ENCODE measurements at places on chromosomes 1 and 21.

DNA sequence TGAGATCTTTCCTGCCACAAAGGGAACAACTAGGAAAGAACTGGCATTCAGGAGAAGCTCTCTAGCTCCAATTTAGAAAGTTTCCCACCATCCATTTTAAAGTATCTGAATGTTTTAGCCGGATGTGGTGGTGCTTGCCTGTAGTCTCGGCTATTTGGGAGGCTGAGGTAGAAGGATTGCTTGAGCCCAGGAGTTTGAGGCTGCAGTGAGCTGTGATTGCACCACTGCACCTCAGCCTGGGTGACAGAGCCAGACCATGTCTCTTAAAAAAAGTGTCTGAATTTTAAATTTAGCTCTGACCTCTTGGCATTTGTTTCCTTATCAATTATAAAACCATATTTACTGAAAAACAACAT is 67.2 kb downstream of the RPAP2 start:
- no peak for DNase-seq

DNA sequence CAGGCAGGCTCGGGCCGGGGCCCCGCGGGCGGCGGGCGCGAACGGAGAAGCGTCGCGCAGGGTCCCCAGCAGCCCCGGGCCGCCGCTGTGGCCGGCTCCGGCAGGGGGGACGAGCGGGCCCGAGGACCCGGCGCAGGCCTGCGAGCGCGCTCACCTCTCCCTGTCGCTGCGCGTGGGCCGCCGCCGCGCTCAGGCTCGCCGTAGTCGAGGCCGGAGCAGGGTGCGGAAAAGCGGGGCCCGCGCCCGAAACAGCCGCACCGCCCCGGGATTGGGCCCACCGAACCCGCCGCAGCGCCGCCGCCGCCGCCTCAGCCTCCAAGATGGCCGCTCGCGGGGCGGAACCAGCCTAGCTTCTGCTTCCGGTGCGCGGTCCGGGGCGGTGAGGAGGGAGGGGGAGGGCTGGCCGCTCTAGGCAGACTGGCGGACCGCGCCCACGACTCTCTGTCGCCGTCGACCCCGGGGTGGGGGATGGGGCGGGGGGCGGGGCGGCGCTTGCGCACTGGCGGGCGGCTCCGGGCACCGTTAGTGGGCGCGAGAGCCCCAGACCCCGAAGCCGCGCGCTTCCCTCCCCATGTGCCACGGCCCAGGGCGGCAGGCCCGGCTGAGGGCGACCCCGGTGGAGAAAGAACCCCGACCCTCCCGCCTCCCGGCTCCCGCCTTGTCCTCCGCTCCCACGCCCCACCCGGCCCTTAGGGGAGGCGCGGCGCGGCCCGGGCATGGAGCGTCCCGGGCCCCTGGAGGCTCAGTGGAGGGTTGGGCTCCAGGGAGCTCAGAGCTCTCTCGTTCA is at the start of gene UBE2J2:
UBE2J2 (minus strand) TSS at position 343 of the 787 bp plus-strand sequence. CDS start 5,862 bp downstream, outside the sequence.
- peak; percentile 87 for DNase-seq

DNA sequence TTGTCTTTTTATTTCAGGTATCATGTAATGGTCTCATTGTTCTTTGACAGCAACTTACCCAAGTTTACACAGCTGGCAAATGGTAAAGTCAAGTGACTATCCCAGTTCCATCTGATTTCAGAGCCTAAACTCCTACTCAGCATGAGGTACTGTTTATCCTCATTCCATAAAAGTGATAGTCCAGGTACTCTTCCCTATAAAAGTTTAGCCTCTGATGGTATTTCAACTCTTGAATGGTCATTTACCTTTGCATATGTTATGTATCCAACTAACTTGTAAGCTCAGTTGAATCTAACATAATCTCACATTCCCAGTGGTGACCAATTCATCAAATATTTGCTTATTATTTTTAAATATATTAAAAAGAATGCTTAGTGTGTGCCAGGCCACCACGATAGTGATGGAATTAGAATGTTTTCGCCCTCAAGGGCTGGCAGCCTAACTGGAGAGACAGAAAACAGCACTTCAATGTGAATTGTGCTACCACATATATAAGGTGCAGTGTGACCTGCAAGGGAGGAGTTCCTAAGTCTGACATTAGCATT is 307.1 kb downstream of the CTH start:
- DNase-seq = no peak

DNA sequence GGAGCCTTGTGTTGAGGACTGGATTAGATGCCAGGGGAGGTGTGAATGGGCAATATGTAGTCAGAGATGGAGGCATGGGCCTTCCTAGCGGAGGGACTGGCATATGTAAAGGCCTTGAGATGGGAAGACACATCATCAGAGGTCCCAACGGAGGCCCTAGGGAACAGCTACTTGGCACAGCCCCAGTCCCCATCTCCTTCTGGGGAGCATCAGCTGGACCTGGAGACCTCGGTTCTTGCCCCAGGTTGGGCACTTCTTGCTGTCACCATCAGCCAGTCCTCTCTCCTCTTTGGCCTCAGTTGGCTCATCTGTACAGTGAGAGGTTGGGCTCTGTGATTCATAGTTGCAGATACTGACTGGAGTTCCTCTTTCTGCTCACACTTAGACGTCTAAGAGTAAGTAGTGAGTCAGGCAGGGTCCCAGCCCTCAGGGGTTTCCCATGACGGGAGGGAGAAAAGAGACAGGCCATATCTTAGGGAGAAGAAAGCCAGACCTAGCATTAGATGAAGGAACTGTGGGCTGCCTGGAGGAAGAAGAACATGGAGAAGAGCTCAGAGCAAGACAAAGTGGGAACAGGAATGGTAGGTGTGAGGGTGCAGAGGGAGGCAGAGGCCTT is 3.4 kb upstream of the MARCKSL1 start:
- no peak for DNase-seq

GRCh38 chr1:200279810-200280411 is 129.9 kb downstream of the ZNF281 start:
- DNase-seq = no peak

DNA sequence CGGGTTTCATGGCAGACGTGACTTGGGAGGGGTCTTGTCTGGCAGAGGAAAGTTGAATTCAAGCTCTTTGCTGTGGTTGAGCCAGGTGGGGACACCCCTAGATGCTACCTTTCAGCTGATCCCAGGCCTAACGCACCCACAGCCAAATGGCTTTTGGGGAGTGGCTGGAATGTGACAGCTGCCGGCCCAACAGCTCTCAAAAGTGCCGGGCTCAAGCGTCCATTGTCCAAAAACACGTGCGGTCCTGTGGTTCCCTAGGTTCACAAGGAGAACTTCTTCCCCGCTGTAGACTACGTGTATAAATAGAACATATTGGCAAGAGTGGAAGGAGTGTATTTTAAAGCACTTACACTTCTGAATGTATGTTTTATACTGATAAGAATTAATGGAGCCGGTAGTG is 87.1 kb upstream of the ARHGEF16 start:
- DNase-seq = no peak

- DNase-seq = no peak
These were observed 3.4 kb downstream of the CTTNBP2NL start for GRCh38 chr1:112399456-112399855.

- DNase-seq = no peak
These were observed 29.9 kb upstream of the EDN2 start for GRCh38 chr1:41514381-41514780.

DNA sequence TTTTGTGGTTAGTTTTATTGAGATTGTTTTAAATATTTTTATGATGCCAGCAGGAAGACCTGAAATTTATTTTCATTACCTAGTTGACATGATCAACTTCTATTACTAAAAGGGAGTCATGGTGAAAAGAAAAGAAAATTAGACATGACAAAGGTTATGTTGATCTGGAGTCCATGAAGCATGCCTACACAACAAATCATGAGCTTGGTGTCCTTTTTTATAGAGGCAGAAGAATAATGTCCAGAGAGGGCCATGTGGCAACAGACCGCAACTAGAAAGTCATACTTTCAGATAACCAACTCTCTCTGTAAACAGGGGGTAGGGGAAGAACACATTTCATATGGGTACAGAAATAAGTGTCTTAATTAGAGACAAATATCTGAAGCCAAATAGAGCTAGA is 175.5 kb upstream of the HOOK1 start:
- DNase-seq = no peak

GRCh38 chr1:203424285-203424684 is 51.3 kb upstream of the PRELP start:
- DNase-seq = no peak

DNA sequence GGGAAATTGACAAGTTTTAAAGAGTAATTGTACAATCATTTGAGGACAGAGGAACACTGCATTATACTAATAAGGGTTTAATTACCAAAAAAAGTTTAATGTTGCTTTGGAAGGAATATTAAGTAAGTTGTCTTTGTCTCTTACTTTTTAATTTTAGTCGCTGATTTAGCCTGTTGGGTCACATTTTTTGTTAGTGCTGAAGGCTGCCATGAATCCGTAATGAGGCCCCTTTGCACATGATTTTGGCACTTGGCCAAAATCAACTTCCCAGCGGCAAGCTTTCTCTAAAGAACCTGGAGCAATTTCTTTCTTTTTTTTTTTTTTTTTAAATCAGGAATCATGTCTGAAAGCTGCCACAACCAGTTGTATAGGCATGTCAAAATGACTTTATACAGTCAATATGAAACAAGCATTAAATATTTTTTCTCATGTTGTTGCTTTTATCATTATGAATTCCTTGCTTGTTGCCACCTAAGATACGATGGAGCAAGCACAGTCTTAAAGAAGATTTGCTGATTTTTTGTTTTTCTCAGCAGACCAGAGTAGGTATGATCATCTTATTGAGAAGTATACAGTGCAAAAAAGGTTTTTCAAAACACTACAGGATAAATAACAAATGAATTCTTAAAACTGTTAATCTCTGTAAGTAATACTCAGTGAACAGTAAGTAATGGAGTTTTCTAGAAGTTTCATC is 690.4 kb downstream of the USP25 start:
- DNase-seq = no peak

DNA sequence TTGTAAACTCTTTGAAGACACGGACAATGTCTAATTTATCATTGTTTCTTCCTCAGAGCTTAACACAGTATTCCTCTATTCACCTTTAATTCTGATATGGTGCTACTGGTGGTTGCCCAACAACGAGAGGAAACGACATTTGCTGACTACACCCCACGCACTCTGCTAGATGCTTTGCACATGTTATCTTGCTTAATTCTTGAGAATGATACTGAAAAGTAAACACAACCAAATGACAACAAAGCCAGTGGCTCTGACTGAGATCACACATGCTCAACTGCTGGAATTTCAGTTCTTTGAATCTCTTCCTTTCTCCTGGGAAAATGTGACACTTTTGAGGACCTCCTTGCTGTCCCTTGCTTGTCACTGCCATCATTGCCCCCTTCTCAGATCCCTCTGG is 37.2 kb upstream of the DDAH1 start:
- DNase-seq = no peak

- no peak for DNase-seq
These were observed 48.9 kb downstream of the HLCS start for GRCh38 chr21:36917471-36918158.

DNA sequence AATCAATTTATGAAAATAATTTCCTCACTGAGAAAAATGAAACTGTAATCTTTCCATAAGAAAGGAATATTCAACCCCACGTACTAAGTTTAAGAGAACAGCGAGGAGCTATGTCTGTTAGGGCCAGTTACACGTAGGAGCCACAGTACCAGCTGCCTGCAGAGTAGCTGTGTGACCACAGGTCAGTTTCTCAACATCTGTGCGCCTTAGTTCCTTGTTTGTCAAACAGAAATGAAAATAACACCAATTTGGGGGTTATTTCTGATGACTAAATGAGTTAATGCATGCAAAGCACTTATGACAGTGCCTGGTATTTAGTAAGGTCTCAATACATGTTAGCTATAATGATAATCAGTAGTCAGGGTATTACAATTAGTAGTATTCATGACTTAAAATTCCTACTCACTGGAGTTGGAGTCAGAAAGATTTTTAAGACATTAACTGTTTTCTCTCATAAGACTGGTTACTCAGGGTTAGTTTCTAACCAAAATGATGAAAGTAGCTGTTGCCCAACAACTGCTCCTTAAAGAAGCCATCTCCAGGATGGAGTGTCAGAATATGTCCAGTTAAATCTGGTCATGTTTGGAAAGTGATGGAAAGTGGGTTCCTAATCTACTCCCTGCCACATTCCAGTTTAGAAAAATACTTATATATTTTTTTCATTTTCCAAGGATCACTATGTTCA is 85.8 kb upstream of the ZNF648 start:
- no peak for DNase-seq

GRCh38 chr1:25567710-25568089 is 24.3 kb downstream of the LDLRAP1 start:
- no peak for DNase-seq

DNA sequence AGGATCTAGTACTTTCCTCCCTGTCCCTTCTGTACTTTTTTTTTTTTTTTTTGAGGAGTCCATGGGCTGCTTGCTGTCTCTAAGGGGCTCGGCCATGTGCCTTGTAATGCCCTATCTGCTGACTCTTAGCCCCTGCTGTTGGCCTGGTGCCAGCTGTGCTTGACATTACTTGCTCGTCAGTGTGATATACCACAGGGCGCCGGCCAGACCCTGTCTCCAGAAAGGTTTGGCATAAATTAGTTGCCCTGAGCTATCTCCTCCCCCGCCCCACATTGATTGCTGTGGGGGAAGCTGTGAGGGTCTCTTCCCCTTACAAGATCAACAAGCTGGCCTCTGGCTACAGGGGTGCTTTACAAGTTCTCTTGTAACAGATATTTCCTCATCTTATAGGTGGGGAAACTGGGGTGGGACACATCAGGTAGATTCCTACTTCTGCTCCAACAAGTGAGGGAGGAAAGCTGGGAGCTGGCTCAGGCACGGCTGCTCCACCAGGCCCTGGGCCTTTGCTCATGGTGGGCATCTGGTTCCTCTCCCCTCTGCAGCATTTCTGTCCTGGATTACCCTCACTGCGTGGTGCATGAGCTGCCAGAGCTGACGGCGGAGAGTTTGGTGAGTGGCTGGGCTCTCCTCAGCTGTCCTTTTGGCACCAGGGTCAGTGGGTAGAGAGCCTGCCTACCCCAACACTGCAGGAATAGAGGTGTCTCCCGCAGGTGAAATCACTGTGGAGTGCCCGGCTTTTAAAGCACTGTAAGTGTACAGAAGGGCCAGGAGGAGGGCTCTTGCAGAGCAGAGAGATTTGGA is 15.6 kb downstream of the STRIP1 start:
- no peak for DNase-seq

DNA sequence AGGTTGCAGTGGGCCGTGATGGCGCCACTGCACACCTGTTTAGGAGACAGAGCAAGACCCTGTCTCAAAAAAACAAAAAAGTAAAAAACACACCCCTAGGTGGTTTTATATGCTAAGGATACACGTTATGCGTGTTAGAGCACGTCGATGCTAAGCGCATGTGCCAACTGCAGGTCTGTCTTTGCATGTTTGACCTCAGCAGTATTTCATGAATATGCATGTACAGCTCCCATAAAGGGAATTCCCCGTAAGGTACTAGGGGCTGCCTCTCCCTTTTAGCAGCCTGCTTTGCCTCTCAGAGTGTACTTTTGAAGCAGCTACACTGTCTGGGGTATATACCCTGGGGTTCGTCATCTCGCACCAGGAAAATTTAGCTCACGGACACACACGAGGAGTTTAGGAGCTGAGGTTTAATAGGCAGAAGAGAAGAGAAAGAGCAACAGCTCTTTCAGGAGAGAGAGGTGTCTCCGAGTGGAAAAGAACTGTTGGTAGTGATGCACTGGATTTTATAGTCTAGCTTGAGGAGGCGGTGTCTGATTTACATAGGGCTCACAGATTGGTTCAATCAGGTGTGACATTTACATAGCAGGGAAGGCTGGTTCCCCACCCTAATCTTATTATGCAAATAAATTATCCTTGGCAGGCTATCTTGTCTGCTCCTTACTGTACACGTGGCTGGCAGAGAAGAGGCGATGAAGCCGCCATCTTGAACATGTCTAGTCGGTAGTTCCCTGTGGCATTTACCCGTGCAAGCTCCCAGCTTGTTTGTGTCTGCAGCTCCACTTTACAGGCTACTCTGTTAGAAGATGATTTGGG is 4.2 kb upstream of the OTUD3 start:
- DNase-seq = no peak

Data from stimulated activated CD8-positive, alpha-beta memory T cell treated with anti-CD3 and anti-CD28 coated beads, Interleukin-4, amount 100 ng/mL, for 1 hour (primary cell).